ENCODE measurements at places on chromosomes 12 and 14.

DNA sequence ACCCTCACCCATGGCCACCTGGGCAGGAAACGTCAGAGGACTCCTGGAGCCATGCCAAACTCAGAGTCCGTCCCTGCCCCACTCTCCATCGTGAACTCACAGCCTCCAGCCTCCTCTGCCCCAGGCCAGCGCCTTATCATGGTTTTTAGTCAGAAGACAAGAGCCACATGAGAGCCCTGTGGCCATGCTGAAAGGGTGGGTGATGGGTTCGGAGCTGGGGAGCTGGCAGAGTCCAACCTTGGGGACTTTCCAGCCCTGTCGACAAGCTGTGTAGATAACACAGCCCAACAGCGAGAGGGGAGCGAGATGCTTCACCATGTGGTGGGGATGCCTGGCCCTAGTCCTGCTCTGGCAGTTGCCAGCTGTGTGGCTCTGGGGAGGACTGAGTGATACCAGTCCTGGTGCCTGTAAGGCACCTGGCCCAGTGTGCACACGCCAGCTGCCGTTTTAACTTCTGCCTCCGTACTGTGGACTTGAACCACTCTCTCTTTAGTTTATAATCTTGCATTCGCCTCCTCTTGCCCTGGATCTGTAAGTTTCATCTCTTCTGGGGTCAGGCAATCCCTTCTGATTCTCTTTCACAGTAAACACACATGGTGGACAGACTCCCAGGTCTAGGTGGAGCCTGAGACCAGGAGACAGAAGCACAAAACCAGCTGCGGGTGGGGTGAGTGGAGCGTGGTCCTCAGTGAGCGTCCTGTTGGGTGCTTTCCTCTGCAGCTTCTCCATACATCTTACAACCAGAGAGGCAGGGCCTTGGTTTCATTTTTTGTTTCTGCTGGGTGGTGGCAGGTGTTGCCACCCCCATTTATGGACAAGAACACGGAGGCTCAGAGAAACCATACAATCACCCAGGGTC is 55.3 kb downstream of the RIN3 start:
- no peak for DNase-seq

- DNase-seq, result no peak
These were observed 176.1 kb downstream of the SLC25A21 start for GRCh38 chr14:36996133-36996856.

GRCh38 chr12:93449277-93449676 is 7.5 kb upstream of the UBE2N start:
- no peak for DNase-seq

GRCh38 chr14:86363576-86363975 is 833.6 kb downstream of the FLRT2 start:
- no peak for DNase-seq

- no peak for DNase-seq
These were observed 201.1 kb downstream of the ITPR2 start for GRCh38 chr12:26631846-26632245.

DNA sequence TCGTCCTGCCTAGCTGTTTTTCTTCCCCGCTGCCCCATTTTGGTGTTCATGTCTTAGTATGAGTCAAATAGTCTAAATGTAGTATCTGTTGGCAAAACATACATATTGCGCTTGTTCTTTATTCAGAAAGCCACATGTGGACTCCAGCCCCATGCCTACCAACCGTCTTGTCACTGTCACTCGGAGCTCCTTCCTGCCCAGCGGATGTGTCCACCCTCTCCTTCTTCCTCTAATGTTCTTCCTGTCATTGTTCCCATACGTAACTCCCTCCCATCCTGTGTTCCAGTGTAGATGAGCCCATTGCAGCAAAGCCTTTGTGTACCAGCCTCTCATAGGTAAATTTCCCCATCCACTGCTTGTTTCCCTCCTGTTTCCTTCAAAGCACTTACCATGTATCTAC is 120.5 kb downstream of the TMX1 start:
- no peak for DNase-seq

DNA sequence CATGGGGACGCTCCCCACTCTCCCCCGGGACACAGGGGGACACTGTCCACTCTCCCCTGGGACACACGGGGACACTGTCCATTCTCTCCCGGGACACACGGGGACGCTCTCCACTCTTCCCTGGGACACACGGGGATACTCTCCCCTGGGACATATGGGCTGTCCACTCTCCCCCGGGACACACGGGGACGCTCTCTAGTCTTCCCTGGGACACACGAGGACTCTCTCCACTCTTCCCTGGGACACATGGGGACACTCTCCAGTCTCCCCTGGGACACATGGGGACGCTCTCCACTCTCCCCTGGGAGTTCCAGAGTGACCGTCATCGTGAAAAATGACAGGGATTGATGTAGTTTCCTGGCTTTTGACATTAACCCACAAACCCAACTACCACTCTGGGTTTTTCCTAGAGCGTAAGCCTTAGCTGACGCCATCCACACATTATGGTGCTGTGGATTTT is 3.0 kb upstream of the P2RX2 start:
- no peak for DNase-seq

GRCh38 chr12:20628226-20628787 is 66.8 kb upstream of the SLCO1C1 start:
- no peak for DNase-seq

- peak; percentile 75 for DNase-seq
These were observed 708 bp upstream of the ZBTB42 start for GRCh38 chr14:104800015-104800770.

GRCh38 chr12:49345051-49345824 is 1.4 kb upstream of the DNAJC22 start:
- DNase-seq, result no peak

DNA sequence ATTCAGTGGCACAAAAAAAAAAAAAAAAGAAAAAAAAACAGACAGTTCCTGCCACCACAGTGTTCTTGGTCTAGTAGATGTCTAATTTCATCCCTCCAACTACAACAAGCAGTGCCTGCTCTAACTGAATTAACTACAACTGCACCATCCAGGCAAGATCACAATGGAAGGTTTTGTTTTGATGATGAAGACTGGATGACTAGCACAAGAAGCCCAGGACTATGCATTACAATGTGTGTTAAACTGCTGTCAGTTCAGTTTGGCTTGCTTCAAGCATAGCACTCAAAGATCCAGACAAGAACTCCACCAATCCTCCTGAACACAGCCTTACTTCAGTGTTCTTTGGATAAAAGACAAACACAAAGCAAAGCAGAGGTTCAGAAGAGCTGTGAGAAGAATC is 279.9 kb downstream of the GRIN2B start:
- no peak for DNase-seq

DNA sequence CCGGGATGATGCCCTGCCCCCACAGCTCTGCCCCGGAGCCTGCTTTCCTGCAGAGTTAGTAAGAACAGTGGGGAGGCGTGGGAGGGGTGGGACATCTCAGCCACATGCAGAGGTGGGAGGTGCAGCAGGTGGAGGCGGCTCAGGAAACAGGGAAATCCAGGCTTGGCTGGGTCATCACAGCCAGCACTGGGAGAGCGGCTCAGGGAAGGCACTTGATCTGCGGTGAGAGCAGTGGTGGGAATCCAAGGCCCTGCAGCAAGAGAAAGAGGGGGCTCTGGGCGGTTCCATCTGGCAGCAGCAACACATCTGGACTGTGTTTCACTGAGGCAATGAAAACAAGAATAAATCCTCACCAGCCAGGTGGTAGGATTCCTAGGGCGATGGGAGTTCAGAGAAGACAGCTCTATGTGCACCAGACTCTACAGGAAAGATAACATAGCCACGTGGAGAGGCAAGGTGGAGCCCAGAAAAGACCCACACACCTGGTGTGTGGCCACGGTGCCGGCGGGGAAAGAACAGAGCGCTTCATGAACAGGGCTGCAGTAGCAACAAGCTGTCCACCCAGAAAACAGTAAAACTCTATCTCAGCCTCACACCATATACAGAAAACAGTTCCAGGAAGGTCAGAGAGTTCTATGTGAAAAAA is 57.6 kb downstream of the CCDC85C start:
- DNase-seq, result no peak
